ENCODE measurements at places on chromosomes 4 and X.

- DNase-seq: no peak
Observed at GRCh38 chrX:118182025-118182424, 65.4 kb upstream of the KLHL13 start.

DNA sequence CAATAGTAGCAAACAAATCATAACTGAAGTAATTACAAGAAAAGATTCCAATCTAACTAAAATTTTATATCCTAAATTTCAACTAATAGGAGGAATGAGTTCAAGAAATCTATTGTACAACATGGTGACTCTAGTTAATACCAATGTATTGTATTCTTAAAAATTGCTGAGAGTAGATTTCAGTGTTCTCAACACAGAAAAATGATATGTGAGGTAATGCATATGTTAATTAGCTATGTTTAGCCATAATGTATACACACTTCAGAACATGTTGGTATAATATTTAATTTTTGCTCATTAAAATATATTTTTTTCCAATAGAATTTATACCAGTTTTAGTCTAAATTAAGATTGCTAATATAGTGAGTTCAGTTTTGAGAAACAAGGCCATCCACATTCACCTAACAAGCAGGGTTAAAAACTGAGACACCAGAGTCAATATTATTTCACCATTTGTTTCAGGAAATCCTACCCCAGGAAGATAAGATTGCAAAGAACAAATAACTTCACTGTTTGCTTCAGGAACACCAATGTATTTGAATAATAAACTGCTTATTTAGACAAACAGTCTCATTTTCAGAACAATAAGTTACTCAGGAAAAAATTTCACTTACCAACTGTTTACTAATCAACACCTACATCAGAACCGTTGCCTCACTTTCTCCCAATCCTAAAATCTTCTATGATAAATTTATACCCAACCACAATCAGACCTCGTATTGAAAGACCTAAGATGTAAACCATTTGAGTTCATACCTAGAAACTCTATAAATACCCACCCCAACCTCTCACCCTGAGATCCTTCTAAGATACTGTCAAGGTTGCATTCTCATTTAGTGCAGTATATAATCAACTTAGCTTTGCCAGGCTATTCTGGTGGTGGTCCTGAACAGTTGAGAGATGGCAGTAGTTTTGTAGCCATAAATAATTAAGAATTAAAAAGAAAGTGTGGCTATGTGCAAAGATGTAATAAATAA is 132.8 kb downstream of the MAB21L2 start:
- DNase-seq: no peak

- no peak for DNase-seq
Observed at GRCh38 chr4:17760626-17761025, 20.8 kb downstream of the FAM184B start.

GRCh38 chrX:134931550-134931949 is 59.2 kb upstream of the SMIM10 start:
- DNase-seq: no peak

DNA sequence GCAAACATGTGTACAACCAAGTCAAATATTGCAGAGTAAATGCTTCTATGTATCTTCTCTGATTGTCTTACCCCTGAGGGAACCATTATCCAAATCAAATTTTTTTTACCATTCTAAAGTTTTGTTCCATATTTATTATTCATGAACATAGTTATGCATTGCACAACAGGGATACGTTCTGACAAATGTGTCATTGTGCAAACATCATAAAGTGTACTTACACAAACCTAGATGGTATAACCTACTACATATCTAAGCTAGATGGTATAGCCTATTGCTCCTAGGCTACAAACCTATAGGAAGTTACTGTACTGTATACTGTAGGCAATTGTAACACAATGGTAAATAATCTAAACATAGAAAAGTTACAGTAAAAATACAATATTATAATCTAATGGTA is 23.4 kb downstream of the BEX3 start:
- DNase-seq: no peak

DNA sequence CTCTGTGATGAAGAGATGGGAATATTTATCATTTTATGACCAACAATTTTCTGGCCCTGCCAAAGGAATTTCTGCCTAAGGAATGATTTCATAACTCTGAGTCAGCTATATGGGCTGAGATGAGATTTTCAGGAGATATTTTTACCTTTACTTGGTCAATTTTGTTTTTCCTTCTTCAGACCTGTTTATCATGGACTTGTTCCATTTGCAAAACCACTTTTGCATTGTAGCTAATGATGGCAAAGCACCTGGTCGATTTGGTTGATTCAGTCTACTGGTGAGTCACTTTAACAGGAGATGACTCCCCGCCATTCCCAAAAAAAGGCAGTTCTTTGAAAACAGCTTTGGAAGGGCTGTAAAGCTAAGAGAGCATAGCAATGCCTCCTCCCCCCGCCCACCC is 53.3 kb downstream of the TEX13A start:
- no peak for DNase-seq

GRCh38 chrX:40780082-40780481 is 44.7 kb upstream of the MED14 start:
- DNase-seq: no peak

DNA sequence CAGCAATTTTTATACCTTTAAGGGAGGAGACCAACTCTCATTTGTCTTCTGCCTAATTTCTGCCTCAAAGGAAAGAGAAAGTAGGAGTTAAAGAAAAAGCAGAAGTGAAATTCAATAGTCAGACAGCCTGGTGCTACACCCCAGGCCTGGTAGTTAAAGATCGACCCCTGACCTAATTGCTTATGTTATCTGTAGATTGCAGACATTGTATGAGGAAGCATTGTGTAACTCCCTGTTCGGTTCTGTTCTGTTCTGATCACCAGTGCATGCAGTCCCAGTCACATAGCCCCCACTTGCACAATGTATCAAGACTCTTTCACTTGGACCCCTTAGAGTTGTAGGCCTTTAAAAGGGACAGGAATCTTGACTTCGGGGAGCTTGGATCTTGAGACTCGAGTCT is 335.9 kb upstream of the AR start:
- DNase-seq: peak; percentile 1

DNA sequence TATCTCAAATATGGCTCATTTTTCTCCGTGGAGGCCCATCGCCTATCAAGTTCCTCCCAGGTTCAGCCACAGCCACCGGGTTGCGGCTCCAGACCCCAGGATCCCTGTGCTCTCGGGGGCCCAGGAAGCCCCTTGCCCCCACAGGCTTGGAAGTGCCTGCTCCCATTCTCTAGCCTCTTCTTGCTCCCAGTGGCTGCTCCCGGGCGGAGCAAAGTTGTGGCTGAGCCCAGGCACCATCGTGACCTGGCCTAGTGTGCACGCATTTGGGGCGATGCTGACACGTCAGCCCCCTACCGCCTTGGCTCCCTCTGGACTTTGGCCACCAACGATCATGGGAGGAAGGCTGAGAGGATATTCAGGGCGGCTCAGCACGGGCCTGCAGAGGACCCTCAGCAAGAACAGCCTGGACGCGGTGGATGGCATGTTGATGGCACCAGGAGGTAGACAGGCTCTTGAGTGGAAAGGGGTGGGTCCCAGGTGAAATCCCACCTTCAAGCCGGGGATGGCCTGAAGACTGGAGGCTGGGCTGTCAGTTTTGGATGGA is 419.4 kb upstream of the AGA start:
- DNase-seq: no peak

DNA sequence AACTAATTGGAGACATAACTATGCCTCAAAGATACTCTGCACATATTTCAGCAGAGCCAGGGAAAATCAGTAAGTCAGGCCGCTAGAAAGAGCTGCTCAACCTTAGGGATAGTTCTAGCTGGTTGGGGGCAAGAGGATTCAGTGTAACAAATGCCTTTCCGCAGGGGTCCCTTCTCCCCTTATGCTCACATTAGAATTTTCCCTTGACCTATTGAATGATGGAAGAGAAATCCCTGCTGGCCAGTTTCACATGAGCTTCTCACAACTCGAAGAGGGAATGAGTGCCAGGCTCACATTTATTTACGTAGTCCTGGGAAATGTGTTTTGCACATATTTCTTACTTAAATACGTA is 66.2 kb upstream of the USP9X start:
- DNase-seq: no peak

GRCh38 chr4:63921561-63921960 is 487.7 kb downstream of the TECRL start:
- DNase-seq: no peak

DNA sequence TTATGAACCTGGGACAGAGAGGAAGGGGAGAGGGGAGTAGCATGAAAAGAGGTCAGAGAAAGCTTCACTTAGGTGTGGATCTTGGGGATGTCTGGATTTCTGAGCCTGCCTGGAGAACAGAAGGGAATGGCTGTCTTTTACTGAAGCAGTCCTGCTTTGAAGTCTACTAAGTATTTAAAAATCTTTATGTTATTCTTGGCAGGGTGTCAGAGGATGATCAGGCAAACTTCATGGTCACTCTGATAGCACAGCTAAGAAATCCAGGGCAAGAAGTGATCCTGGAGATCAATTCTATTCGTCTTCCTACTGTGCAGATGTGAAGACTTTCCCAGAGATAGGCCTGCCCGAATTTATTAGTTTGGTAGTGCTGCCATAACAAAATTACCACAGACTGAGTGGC is 464.4 kb upstream of the BOD1L1 start:
- no peak for DNase-seq

DNA sequence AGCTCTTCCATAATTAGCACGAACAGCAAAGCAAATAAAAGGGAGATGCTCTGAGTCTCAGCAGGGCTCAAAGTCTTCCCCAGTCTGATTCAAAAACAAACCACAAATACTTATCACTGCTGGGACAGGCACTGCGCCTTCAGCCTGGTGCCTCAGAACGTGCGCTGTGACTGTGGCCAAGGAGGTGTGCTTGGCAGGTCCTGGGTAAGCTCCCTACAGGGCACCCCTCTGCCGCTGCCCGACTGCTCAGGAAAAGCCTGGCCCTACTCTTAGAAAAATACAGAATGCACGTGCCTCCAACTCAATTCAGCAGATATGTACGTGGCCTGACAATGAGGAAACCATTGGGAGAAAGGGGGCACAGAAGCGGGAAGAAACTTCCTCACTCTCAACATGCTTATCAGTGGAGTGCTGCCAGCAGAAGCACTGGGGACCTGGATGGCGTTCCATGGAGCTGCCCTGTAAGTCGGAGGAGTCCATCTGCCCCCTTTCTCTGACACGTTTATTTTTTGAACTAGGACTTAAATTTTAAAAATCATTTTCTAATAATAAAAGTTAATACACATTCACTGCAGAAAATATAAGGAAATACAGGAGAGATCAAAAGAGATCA is 86.8 kb downstream of the GATB start:
- DNase-seq: no peak

DNA sequence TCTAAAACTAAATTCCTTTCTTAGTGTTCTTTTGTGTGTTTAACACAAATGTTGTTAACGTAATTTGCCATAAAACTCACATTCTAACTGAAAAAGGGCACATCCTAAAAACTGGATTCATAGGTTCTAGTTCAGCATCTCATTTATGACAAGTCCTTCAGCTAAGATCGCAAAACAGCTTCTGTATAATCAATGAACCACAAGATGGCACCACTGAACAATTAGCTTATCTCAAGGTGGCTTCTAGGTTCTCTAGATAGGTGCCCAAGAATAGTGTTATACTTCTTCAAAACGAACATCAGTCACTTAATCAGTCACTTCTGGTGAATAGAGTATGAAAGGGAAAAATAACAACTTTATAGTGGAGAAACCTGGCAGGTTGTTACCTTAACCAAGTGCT is 54.3 kb downstream of the NRK start:
- no peak for DNase-seq

GRCh38 chrX:134073341-134073740 is 87.9 kb upstream of the GPC3 start:
- DNase-seq: no peak

DNA sequence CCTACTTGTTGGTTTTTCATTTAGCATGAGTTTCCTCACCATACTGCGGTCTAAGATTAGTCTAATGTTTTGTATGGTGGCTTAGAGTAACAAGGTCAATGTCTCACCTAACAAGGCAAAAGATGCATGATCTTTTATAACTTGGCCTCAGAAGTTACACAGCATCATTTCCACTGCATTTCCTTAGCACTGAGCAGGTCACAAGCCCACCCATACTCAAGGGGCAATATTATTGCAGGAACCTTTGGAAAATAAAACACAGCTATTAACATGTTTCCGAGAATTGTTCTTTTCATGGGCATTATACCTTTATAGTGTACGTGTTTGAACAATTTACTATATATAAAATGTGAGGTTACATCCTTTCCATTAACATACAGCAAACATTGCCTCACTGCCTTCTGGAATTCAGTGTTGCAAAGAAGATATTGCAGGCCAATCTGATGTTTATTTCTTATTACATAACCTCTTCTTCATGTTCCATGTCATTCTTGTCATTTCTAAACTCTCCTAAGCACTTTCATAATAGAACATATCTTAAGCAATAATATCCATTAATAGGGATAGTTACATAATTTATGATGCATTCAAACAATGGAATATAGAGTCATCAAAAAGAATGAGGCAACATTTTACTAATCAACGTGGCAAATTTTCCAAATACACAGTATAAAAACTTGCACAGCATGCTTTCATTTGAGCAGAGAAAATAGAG is 153.8 kb downstream of the AREG start:
- DNase-seq: peak; percentile 53

GRCh38 chr4:5572751-5573150 is 135.6 kb downstream of the EVC2 start:
- DNase-seq: no peak

GRCh38 chr4:182369211-182369610 is 126.0 kb downstream of the TENM3 start:
- no peak for DNase-seq

GRCh38 chr4:98603683-98604521 is 54.5 kb downstream of the TSPAN5 start:
- no peak for DNase-seq

- DNase-seq: no peak
Observed at GRCh38 chr4:183391204-183391603, 53.2 kb upstream of the CDKN2AIP start.

DNA sequence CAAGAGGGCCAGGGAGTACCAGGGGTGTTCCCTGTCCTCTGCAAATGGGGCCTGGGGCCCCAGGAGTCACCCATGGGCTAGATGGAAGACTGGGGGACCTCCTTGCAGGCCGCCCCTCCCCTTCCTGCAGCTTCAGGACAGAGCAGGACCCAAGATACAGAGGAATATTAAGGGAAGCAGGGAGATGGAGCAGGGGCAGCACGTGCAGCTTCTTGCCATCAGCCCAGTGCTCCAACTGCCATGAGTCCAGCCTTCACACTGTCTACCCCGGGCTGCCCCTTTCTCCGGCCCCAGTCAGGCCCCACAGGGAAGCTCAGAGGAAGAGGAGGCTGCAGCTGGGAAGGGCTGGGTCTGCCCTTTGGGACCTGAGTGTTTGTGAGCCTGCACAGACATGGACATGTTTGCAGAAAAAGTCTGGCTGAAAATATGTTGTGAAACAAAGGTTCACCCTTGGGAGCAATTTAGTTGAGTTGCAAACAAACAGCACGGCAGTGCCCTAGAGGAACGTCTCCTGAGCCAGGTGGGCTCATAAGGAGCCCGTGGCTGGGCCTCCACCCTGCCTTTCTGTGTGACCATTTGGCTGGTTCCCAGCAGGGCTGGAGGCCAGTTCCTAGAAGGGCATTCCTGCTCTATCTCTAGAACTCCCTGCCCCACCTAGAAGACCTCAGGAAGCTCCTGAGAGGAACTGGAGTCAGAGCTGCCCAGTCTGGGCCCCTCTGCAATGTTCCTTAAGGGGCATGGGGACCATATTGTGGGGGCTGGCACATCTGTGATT is 8.9 kb downstream of the FATE1 start:
- DNase-seq: no peak
